ENCODE measurements at places on chromosomes 6 and 20.

DNA sequence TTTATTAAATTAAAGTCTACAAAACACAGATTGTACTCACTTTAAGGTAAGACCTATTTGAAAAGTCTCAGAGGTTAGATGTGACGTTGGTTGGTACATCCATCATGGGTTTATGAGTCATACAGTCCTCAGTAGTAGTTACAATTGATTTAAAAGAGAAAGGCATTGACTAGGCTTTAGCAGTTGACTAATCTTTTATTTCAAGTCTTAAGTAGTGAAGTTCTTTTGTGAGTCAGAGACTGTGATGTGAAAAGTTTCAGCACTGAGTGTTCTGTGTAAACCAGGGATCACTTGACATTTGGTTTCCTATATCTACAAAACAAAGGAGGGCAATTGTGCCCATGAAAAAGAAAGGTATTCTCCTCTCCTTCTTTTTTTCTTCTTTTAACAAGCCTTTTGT is 221.3 kb downstream of the GRIK2 start:
- DNase-seq, result no peak

DNA sequence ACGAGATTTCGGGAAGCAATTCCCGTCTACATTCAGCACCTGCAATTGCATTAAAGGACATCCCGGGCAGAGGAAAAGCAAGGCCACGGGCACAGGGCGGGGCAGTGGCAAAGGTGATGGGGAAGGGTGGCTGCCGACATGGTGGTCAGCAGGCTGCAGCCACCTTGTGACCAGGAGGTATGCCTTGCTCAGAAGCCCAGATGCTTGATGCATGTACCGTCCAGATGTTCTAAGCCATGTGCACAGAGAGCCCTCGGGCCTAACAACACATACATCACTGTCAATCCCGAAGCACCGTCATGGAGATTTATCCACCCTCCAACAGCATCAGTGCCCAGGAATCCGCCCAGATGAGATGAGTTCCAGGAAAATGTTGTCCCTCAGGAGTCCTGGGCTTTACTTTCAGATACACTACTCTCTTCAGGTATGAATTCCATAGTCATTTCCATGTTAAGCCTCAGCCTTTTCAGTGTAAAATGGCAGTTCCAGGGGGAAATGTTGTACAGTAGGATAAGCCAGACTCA is 77.8 kb upstream of the FRMD1 start:
- DNase-seq, result no peak

DNA sequence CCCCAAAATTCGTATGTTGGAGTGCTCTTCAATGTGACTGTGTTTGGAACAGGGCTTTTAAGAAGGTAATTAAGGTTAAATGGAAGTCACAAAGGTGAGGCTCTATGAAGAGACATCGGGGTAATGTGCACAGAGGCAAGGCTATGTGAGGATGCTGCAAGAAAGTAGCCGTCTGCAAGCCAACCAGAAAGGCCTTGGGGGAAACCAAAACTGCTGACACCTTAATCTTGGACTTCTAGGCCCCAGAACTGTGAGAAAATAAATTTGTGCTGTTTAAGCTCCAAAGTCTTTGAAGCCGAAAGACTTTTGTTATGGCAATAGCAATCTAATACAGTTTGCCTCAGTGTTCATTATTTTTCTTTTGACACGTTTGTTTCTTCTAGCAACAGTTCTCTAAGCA is 2.4 kb upstream of the IRAK1BP1 start:
- no peak for DNase-seq

DNA sequence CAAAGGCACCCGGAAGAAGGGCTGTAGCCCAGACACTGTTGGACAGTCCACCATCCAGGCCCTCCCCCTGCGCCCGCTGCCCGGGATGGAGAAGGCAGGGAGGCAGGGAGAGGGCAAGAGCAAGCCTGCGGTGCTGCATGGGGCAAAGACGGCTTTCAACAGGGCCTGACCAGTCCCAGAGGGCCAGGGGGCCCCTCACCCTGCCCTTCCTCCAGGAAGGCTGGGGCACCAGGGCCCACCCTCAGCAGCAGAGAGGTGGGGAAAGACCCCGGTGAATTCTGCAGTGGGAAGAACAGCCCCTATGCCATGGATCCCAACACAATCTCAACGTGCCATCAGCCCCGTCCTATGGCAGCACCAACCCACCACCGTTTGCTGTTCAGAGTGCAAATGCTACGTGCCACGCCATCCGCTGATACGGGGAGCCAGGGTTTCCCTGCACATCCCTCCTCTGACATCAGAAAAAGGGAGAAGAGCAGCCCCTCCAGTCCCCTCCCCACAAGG is 41.1 kb downstream of the RRBP1 start:
- no peak for DNase-seq

GRCh38 chr20:43430265-43431133 is 27.2 kb upstream of the SRSF6 start:
- no peak for DNase-seq

GRCh38 chr6:45942953-45943352 is 72.7 kb downstream of the CLIC5 start:
- DNase-seq, result no peak

DNA sequence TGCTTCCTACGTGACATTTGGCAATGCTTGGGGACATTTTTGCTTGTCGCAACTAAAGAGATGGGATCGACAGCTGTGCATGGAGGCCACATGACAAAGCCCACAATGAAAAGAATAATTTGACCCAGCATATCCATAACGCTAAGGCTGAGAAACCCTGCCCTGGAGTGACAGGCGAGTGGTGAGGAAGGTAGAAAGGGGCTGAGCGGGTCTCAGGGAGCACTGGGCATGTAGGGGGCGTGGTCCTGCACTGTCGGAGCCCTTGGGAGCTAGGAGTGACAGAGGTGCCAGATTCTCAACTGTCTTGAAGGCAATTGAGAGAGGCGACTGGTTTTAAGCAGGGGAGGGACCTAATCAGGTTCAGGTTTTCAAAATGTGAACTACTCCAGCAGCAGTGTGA is 13.6 kb downstream of the GGTLC1 start:
- DNase-seq, result no peak

- no peak for DNase-seq
Measured at GRCh38 chr6:166152660-166153059, 15.0 kb downstream of the TBXT start.

- DNase-seq, result no peak
Measured at GRCh38 chr20:41483553-41483930, 116.9 kb upstream of the EMILIN3 start.

DNA sequence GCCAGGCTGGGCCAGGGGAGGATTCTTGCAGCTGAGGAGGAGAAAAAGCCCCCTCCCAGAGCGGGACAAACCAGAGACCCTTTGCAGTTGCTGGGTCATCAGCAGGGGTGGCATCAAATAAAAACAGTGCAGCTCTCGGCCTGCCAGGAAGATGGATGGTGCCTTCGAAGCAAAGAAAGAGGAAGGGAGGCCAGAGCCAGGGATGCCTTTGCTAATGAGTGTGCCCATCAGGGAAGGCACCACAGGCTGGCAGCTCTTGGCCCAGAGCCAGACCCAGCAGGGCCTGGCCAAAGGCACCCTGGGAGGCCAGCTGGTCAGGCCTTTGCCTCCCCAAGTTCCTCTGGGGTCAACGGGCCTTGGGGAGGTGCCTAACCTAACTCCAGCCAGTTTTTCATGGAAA is 26.3 kb upstream of the ZNF318 start:
- DNase-seq, result peak; percentile 22

GRCh38 chr20:37841971-37842370 is 61.0 kb upstream of the VSTM2L start:
- no peak for DNase-seq

DNA sequence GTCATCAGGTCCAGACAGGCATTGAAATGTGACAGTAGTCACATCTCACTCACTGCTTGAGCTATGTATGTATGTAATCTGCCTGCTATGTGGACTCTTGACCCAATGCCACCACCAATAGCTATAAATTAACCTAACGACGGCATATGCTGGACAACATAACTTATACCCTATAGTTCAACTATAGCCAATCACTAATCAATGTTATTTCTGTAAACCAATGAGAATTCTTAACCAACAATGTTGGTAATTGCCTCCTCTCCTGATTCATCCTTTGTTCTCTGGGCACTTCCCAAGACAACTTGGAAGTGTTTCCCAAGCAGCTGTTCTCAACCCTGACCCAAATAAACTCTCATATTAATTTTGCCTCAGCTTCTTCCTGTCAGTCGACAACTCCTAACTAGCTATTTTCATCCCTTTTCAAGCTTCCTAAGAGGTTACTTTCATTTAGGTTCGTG is 24.1 kb upstream of the SERPINB1 start:
- DNase-seq, result no peak

DNA sequence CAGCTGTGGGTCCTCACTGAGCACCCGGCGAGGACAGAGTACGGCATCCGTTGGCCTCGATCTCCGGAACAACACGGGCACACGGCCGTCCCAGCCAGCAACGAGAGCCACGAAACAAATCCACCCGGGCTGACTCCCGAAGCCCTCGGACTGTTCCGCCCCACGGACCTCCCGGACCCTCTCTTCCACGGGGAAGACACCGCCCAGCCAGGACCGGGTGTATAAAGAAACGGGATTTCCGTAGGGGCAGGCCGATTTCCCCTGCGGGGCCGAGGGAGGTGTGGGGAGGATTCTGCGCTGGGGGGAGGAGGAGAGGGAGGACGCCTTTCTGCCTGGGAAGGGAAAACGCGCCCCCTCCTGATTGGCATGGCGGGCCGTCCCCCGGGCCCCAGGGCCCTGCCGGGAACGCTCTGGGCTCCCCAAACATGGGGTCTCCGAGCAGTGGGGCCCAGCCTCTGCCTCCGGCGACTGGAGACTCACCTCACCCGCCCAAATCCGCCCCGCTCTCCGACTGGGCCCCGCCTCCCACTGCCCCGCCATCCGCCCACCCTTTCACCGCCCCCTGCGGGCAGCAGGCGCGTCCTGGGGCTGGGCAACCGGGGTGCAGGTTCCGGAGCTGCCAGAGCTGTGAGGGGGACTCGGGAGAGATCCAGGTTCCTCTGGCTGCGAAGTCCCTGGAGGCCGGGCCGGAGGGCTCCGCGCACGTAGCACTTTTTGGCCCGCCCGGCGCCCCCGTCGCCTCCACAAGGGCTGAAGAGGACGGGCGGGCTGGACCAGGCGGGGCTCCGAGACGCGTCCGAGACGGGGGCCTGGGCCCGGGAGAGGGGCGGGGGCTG is 679 bp upstream of the PPDPF start:
- DNase-seq, result no peak

GRCh38 chr20:44756011-44756688 is 10.5 kb downstream of the KCNK15 start:
- DNase-seq, result no peak

DNA sequence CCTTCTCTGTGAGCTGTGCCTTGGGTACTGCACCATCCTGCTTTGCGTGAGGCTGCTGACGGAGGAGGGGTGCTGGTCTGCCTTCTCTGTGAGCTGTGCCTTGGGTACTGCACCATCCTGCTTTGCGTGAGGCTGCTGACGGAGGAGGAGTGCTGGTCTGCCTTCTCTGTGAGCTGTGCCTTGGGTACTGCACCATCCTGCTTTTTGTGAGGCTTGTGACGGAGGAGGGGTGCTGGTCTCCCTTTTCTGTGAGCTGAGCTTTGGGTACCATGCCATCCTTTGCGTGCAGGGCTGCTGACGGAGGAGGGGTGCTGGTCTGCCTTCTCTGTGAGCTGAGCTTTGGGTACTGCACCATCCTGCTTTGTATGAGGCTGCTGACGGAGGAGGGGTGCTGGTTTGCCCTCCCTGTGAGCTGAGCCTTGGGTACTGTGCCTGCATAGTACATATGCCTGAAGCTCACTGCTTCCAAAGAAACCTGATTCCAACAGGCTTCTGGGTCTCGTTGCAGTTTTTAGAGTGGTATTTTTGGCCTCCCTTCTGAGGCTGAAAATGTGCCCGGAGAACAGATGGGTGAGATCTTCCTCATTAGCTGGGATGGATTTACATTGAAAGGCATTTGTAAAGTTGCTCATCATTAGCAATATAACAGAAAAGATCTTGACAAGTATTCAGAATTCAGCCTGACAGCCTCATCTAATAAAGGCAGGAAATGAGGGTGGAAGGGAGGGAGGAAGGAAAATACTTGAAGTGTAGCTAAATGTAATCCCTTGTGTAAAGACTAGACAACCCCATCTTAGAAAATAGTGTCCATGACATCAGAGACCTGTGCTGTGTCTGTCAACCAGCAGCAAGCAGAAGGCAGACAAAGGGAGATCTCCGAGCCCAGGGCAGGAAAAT is 46.8 kb upstream of the UNC93A start:
- no peak for DNase-seq

DNA sequence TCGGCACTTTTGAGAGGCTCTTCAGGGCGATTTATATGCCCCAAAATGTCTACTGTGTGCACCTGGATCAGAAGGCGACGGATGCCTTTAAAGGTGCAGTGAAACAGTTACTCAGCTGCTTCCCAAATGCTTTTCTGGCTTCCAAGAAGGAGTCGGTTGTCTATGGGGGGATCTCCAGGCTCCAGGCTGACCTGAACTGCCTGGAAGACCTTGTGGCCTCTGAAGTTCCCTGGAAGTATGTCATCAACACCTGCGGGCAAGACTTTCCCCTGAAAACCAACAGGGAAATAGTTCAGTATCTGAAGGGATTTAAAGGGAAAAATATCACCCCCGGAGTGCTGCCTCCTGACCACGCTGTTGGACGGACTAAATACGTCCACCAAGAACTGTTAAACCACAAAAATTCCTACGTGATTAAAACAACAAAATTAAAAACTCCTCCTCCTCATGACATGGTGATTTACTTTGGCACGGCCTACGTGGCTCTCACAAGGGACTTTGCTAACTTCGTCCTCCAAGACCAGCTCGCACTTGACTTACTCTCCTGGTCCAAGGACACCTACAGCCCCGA is 8.2 kb downstream of the GCNT2 start:
- DNase-seq, result no peak

DNA sequence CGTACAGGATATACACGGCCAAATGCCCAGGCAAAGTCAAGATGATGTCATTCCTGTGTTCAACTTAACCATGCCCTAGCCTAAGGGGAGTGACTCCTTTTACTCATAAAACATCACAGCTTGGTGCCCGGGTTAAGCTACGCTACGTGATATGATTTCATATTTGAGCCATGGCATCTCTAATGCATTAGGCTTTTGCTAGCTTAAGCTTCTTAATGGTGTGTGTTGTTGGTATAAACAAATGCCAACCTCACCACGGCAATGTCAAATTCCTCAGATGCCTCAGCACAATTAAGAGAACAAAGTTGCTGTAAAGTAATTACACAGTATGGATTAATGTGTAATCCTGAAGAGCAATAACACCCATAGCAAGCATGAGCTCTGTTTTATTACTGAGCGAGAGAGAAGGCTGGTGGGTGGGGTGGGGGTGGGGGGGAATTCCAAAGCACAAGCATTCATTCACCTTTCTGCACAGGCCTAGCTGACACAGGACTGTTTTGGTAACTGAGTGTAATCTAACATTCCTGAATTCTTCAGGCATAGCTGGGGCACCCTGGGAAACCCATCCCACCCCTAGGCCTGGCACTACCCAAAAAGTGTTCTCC is 44.7 kb upstream of the CNKSR3 start:
- DNase-seq, result no peak
